ENCODE measurements at places on chromosomes 2 and 18.
A peak's percentile ranks its signal among the peaks of the same experiment; 100 is the strongest.

DNA sequence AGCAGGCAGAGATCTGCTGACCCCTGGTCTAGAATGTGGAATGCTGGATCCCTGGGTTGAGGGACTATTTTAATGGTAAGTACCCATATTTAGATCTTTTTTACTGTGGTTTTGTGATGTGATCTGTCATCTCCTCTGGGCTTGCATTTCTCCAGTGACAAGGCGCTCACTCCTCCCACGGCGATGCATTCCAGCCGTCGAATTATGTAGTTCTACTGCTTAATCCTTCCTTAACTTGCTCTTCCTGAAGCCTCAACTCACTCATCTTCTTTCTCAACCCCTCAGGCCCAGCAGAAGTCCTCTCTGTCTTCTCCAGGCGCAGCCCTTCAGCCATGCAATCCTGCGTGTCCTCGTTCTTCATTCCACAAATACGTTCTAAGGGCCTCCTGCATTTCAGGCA lies 51.2 kb downstream of the HPCAL1 start:
- DNase-seq, result no peak

DNA sequence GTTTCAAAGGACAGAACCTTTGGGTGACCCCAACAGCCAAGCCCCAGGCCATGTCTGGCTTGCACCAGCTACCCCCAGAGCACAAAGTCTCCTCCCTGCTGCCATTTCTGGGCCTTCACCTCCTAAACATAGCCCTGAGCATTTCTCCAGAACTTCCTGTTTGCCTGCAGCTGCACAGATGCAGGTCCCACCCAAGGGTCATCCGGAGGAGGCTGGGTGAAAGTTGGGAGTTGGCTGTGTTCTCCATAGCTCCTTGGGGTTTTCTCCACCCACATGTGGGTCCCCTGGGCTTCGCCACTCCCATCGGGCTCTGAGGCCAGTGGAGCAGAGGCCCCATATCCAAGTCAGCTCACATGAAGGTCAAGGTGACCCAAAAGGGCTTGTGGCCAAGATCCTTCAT lies 4.3 kb downstream of the TNP1 start:
- DNase-seq, result no peak

DNA sequence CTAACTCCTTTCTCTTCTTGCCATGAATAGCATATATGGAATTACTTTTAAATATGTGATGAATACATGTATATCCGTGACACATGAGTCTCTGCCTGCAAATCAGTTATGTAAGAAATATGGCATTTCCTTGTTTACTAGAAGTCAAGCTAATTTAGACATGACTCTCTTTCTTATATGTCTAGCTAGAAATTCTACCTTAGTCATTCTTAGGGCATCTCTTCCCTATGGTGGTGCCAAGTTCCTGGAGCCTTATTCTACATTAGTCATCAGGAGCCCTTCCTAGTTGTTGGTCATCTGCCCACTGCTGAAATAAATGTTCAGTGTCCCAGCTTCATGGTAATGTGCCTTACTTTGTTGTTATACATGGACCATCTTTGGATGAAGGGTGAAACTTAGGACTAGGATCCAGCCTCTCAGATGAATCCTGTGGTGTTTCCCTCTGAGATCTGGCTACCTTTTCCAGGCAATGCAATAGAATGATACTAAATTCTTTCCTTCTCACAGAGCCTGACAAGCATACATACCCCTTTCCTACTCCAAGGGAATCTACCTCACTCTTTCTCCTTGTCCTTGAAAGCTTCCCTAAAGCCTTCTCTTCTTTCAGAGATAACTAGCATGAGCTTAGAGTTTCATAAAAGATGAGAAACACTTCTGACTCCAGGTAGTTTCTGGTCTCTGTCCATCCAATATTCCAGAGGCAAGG lies 415.3 kb upstream of the VWC2L start:
- DNase-seq, result no peak

DNA sequence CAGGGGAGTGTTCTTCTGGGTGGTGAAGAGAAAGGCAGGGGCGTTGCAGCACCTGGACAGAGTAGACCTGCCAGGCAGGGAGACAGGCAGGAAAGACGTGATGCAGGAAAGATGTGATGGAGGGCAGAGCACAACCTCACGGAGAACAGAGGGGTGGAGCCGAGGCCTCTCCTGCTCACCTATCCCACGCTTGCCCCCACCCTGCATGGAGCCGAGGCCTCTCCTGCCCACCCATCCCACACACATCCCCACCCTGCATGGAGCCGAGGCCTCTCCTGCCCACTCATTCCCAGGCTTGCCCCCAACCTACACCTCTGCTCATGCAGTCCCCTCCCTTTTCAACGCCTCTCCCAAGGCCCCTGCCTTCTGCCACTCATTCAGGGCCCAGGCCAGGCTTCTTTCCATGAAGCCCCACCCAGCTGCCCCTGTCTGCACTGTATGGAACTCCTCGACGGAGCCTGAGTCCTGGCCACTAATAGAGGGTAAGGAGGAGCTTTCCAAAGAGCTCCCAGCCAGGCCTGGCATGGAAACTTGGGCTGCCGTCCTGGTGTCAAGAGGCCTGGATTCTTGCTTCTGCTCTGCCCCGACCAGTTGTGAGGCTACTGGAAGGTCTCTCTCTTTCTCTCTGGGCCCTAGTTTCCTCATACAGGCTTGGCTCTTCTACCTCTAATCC lies 32.0 kb upstream of the LOXHD1 start:
- no peak for DNase-seq

DNA sequence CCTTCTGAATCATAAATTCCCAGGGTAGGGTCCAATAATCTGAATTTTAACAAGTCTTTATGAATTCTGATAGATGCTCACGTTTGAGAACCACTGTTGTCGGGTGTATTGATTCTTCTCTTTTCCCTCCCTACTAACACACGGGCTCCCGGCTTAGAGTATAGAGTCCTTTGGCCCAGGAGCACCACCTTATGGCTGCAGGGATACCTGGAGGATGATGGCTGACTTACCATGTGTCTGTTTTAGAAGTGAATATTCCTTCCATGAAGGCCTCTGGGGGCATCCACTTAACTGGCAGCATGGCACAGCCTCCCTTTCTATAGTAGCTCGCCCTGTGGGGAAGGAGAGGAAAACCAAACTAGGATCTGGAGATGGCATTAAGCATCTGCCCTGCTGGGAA lies 91.7 kb downstream of the CLIP4 start:
- DNase-seq, result no peak

DNA sequence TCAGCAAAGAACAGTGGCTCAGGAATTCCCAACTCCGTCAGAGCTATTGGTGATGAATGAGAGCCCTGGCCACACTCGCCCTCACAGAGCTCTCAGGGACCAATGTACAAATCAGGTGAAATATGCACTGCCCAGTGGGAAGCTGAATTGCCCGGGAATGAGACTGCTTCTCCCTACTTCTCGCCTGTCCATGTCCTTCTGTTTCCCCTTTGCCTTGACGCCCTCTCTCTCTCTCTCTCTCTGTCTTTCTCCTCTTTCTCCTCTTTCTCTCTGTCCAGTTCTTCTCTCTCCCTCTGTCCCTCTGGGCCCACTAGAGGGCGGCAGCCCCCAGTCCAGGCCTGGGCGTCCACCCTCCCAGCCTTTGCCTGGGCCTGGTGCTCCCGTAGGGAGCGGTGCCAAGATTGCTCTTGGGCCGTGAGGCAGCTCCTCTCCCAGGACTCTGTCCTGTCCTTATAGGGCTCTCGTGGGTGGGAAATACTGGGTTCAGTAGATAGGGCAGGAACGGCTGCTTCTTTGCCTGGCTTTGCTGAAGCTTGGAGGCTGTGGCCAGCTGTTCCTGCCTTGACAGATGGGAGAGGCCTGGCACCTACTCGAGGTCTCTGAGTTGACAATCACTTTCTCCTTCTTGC lies 28.4 kb upstream of the PUM2 start:
- DNase-seq, result peak; percentile 71

DNA sequence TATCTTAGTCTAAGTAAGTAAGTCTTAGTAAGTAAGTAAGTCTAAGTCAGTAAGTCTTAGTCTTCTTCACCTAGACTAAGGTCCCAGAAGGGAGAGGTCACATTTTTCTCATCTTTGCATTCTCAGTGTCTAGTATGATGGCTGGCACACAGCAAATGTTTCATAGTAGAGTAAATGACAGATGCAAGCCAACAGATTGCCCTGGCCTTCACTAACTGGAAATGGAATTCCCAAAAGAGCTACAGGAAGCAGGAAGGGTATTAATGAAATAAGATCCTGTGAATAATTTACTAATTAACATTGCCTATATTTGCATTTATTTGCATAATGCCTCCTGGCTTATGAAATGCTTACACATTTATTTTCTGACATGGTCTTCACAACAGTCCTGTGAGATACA lies 221.6 kb downstream of the RAD51AP2 start:
- no peak for DNase-seq

- DNase-seq, result no peak
These were observed 101.2 kb downstream of the FSHR start for GRCh38 chr2:49053156-49053555.

DNA sequence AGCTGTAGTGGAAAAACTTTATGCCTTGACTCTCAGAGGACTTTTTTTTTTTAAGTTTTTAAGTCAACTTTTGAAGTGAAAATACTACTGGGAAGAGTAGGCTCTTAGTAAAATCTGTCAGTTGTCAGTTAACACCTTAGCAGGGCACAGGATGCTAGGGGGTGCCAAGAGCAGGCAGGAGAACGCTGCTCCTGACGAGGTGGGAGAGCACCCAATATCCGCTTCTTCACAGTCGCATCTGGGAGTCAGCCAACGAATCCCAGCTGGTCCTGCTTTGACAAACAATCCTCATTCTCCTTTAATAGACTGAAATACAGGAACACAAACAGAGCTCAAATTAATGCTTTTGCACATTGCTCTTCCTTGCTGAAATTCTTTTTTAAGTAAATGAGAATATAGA lies 709.5 kb upstream of the ACVR2A start:
- no peak for DNase-seq

GRCh38 chr2:148209603-148210002 lies 188.7 kb downstream of the MBD5 start:
- DNase-seq, result no peak

GRCh38 chr2:29398384-29399237 lies 283.4 kb downstream of the CLIP4 start:
- DNase-seq, result peak; percentile 11

DNA sequence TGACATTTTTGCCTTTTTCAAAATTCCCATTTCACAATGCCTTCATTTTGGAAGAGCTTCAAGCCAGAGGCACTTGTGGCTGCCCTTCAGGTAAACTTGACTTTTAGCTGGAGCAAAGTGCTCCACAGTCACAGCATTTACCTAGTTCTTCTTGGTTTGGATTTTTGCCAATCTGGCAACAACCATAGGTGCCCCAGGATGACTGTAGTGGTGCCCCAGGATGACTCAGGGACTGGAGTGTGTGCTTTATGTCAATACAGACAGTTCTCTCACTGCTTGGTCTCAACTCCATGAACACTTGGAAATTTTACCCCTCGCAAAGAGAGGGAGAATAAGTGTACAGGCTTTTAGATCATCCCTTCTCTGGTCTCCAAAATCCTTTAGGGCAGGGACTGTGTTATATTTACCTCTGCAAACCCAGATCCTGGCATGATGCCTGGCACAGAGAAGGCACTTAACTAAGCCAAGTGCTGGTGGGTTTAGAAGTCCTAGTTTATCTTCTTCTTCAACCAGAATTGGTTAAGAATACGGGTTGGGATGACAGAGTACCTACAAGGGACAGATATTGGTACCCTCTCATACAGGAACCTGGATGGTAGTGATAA lies 15.3 kb upstream of the PTPN4 start:
- no peak for DNase-seq

DNA sequence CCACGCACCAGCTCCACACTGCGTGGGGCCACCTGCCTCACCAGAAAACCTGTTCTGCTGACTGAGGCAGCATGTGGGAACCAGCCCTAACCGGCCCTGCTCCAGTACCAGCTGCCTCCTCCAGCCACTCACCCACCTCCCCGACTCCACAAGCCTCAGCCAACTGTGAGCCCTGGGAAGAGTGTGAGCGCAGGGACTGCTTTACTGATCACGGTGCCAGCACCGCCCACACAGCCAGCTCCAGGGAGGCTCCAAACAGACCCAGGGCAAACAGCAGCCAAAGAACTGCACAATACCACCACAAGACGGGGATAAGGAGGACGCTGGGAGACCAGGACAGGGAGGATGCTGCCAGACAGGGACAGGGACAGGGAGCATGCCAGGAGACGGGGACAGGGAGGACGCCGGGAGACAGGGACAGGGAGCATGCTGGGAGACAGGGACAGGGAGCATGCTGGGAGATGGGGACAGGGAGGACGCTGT lies 28.4 kb downstream of the EIPR1 start:
- no peak for DNase-seq

DNA sequence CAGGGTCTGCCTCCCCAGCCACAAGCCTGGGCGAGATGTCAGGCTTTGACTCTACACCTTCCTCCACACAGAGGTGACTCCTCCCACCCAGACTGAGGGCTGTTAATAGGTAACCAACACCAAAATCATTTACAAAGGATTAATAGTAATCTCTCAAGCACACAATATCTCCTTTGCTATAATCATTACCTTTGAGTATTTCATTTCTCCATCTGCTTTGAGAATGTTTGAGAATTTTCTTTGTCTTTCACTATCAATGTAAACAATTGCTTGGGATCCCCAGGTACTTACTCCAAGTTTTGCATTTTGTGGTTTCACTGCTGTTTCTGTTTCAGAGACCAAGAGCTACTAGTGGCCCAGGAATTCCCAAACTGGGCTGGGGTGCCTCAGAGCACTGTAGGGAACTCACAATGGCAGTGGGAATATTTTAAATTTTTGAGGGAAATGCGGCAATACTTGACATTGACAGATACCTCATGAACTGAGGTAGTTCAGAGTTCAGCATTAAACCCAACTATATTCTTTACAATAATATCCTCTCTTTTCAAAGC lies 166.4 kb upstream of the MGAT5 start:
- DNase-seq, result no peak

- DNase-seq, result no peak
These were observed 19.1 kb downstream of the PDK1 start for GRCh38 chr2:172574965-172575364.

- no peak for DNase-seq
These were observed 122.4 kb downstream of the TNS1 start for GRCh38 chr2:217880287-217880889.

- no peak for DNase-seq
These were observed 17.0 kb downstream of the TNFAIP6 start for GRCh38 chr2:151374436-151374835.

GRCh38 chr2:177680866-177681712 lies 288.5 kb downstream of the AGPS start:
- no peak for DNase-seq

- no peak for DNase-seq
These were observed 55.6 kb downstream of the MYT1L start for GRCh38 chr2:2275451-2275850.

DNA sequence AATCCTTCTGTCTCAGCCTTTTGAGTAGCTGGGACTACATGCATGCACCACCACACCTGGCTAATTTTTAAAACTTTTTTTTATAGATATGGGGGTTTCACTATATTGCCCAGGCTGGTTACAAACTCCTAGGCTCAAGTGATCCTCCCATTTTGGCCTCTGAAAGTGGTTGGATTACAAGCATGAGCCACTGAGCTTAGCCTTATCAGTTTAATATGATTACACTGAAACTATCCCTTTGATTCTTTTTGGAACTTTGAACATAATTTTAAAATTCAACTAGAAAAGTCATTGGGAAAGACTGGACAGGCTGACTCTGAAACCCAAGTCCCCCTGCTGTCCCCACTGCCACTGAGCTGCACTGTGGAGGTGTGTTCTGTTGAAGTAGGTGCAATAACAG lies 114.8 kb downstream of the ARL4C start:
- DNase-seq, result no peak

Measured in HEK293T (cell line).